Nephron progenitor cell (in vitro differentiated cells): ENCODE measurements at places on chromosomes 11 and 22.

GRCh38 chr11:2762031-2762380 is 62.2 kb upstream of the KCNQ1OT1 start:
- H3K27ac ChIP-seq: no peak overlapping the region
- H3K36me3 ChIP-seq: peaks cover under 1% of the 10 kb centered on the region
- no peak overlapping the region for H3K4me3 ChIP-seq
- no peak for DNase-seq
- H3K4me1 ChIP-seq: peaks cover 33% of the 10 kb centered on the region

DNA sequence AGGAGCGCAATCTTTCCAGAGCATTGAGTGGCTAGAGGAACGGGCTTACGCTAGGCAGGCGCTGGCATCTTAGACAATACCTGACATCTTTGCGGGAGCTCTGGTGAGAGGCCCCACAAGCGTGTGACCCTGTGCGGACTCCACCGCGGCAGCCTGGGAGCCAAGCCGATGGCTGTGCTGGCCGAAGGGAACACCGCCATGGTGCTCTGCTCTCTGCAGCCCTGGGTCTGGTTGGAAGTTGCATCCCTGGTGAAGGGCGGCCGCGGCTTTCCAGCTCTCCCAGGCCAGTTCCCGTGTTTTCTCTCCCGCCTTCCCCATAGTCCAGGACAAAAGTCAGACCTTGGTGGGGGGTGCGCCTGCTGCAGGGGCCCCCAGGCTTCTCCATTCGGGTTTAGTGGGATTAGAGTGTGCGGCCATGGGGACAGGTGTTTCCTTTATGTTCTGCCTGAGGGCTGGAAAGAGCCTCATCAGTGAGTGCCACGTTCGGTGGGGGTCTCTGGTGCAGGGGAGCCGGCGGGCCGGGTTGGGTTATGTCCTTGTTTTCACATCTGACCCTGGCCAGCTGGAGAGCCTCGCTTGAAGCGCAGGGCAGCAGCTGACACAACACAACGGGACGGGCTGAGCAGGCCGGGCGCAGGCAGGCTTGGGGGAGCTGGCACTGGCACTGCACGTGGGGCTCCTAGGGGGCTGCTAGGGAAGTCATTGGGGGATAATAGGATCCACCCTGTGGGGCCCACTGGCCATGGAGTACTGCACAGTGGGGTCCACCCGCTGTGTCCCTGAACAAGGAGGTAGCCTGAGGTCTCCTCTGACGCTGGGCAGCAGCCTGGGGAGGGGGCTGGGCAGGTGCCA is 94.8 kb downstream of the KCNQ1 start:
- H3K4me1 ChIP-seq: peaks cover 33% of the 10 kb centered on the region
- no peak for DNase-seq
- H3K4me3 ChIP-seq: no peak overlapping the region
- no peaks in the 10 kb centered on the region for H3K36me3 ChIP-seq
- peaks cover 3% of the 10 kb centered on the region for H3K27me3 ChIP-seq

- H3K27me3 ChIP-seq: peaks cover 3% of the 10 kb centered on the region
- H3K27ac ChIP-seq: no peak overlapping the region
- no peaks in the 10 kb centered on the region for H3K4me1 ChIP-seq
- no peak for DNase-seq
- no peak overlapping the region for H3K4me3 ChIP-seq
These were observed 251.7 kb downstream of the GRM5 start for GRCh38 chr11:88814076-88814475.

DNA sequence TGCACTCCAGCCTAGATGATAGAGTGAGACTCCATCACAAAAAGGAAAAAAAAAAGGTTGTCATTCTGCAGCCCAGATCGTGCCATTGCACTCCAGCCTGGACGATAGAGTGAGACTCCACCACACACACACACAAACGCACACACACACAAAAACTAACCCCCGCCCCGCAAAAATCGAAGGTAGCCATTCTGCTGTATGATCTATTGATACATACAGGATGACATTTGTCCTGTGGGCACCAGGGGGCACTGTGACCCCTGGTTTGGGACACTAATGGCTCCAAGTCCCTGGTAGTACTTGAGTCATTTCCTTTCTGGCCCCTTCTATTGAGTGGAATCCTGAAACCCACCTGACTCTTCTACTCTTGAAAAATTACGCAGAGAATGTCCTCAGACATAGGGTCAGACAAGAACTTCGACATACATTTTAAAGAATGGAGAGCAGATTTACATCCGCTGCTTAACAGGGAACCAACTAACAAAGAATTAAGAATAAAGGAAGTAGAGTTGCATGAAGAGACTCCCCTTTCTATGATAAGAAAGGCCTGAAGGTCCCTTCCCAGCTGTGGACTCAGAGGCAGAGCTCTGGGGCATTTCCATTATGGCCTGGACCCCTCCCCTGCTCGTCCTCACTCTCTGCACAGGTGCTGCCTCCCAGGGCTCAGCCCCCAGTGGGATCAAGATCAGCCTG is 35.0 kb upstream of the PRAME start:
- peaks cover 38% of the 10 kb centered on the region for H3K27me3 ChIP-seq
- H3K4me3 ChIP-seq: no peak overlapping the region
- DNase-seq: peak; percentile 72
- H3K36me3 ChIP-seq: no peaks in the 10 kb centered on the region
- no peak overlapping the region for H3K27ac ChIP-seq

GRCh38 chr11:72524711-72525110 is 90.4 kb upstream of the CLPB start:
- H3K4me1 ChIP-seq: no peaks in the 10 kb centered on the region
- no peak overlapping the region for H3K27ac ChIP-seq
- H3K4me3 ChIP-seq: no peak overlapping the region

- H3K36me3 ChIP-seq: no peaks in the 10 kb centered on the region
- peaks cover 32% of the 10 kb centered on the region for H3K4me1 ChIP-seq
- H3K27me3 ChIP-seq: peaks cover 11% of the 10 kb centered on the region
- DNase-seq: peak; percentile 20
- H3K4me3 ChIP-seq: no peak overlapping the region
- peak overlapping the region; percentile 84 for H3K27ac ChIP-seq
These were observed 163.8 kb downstream of the CHST1 start for GRCh38 chr11:45501392-45502225.

DNA sequence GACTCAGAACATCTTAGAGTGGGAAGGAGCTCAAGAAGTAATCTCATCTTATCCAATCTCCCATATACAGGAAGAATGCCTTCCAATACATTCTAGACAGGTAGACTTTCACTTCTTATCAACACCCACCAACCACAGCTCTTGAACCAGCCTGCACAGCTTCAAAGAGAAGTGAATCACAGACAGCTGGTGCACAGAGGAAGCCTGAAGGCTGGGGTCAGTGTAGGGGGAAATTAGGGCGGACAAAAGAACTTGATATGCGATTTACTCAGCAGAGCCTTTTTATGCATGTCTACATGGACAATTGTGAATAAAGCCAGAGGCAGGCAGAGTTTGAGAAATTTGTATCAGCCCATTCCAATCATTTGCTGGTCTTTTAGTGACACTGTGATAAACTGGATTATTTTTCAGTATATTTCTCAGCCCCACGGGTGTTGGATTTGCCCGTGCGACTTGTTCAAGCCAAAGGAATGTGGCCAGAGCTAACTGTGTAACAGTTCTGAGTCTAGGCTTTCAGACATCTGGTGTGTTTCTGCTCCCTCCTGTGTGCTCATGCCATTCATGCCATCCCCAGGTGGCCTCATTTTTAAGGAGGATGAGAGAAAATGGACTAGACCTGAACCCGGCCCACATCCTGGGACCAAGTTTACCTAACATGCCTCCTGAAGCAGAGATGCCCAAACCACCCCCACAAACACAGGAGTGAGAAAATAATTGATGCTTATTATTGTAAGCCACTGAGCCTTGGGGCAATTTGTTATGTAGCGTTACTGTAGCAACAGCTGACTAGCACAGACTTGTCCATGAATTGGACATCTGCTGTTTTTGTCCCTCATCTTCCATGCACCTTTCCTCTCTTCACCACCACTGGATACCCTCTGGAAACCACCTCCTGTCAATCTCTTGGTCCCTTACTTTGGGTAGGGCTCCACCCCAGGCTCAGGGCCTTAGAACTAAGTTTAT is 137.5 kb upstream of the HSD17B12 start:
- peaks cover 63% of the 10 kb centered on the region for H3K27me3 ChIP-seq
- H3K4me3 ChIP-seq: no peak overlapping the region
- no peak for DNase-seq
- peaks cover 8% of the 10 kb centered on the region for H3K4me1 ChIP-seq

DNA sequence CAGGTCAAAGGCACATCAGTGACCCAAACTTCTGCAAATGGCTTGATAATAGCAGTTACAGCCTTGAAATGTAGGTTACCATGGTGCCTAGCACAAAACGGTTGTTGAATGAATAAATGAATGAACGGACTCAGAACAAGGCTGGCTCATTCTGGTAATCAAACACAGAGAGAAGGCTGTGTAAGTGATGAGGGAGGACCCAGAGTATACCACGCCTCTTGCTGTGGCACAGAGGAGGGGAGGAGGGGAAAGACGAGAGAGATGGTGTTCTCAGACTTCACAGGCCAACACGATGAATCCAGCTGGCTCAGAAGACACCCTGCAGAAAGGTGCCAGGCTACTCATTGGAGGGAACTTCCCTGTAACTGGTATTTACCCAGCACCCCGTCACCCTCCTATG is 38.3 kb downstream of the PC start:
- no peak overlapping the region for H3K4me3 ChIP-seq
- H3K27me3 ChIP-seq: no peaks in the 10 kb centered on the region
- H3K36me3 ChIP-seq: peaks cover 6% of the 10 kb centered on the region
- no peak overlapping the region for H3K27ac ChIP-seq
- peaks cover 55% of the 10 kb centered on the region for H3K4me1 ChIP-seq

DNA sequence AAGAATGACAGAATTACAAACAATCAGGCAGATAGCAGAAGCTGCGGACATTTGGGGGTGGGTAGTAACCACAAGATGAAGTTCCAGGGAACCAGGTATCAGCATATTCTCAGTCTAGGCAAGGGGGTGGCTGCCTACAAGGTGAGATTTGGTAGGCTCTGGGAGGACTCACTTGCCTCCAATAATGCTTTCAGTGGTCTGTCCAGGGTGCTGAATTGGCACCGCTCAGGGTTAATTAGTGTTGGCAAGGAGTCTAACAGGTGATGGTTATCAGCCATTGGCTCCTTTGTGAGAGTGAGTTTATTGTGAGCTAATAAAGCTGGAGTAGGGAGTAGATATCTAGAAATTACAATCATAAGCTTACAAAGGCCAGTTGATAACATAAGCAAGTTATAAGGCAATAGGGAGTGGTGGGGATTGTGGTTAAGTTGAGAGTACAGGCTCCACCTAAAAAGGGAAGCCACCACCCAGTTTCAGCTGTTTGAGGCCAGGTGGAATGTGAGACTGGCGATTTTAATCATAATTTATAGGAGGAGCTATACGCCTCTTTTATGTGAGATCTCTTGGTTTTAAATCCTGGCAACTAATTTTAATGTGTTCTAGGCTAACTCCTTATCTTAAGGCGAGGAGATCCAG is 320.5 kb downstream of the MIAT start:
- no peak overlapping the region for H3K27ac ChIP-seq
- peak; percentile 16 for DNase-seq
- H3K4me1 ChIP-seq: no peaks in the 10 kb centered on the region
- no peak overlapping the region for H3K4me3 ChIP-seq
- peaks cover 38% of the 10 kb centered on the region for H3K27me3 ChIP-seq

- no peak overlapping the region for H3K4me3 ChIP-seq
- peak overlapping the region; percentile 92 for H3K27ac ChIP-seq
- H3K36me3 ChIP-seq: peaks cover 44% of the 10 kb centered on the region
- no peaks in the 10 kb centered on the region for H3K27me3 ChIP-seq
- no peak for DNase-seq
These were observed 146.8 kb downstream of the MAML2 start for GRCh38 chr11:96196181-96196662.

- H3K4me1 ChIP-seq: peaks cover 17% of the 10 kb centered on the region
- H3K27me3 ChIP-seq: peaks cover 24% of the 10 kb centered on the region
- no peak for DNase-seq
- H3K4me3 ChIP-seq: no peak overlapping the region
- no peaks in the 10 kb centered on the region for H3K36me3 ChIP-seq
These were observed 93.1 kb upstream of the TMEM45B start for GRCh38 chr11:129722529-129722928.

- peak overlapping the region; percentile 11 for H3K4me3 ChIP-seq
- peak overlapping the region; percentile 95 for H3K27ac ChIP-seq
- H3K4me1 ChIP-seq: peaks cover 58% of the 10 kb centered on the region
- H3K27me3 ChIP-seq: peaks cover 20% of the 10 kb centered on the region
These were observed 35.9 kb upstream of the TREH start for GRCh38 chr11:118715245-118715831.

- peaks cover 21% of the 10 kb centered on the region for H3K36me3 ChIP-seq
- H3K4me1 ChIP-seq: peaks cover 76% of the 10 kb centered on the region
- no peaks in the 10 kb centered on the region for H3K27me3 ChIP-seq
- no peak overlapping the region for H3K4me3 ChIP-seq
- DNase-seq: no peak
These were observed 89.0 kb downstream of the FEZ1 start for GRCh38 chr11:125407046-125407445.

- no peak overlapping the region for H3K27ac ChIP-seq
- H3K4me1 ChIP-seq: peaks cover 39% of the 10 kb centered on the region
- no peaks in the 10 kb centered on the region for H3K27me3 ChIP-seq
- H3K4me3 ChIP-seq: no peak overlapping the region
- no peaks in the 10 kb centered on the region for H3K36me3 ChIP-seq
These were observed 142.2 kb upstream of the SESN3 start for GRCh38 chr11:95373241-95373640.

GRCh38 chr11:47244448-47245350 is 3.9 kb downstream of the ACP2 start:
- no peaks in the 10 kb centered on the region for H3K27me3 ChIP-seq
- no peak overlapping the region for H3K4me3 ChIP-seq
- no peak for DNase-seq
- H3K4me1 ChIP-seq: peaks cover 29% of the 10 kb centered on the region
- peaks cover 51% of the 10 kb centered on the region for H3K36me3 ChIP-seq

- no peak overlapping the region for H3K4me3 ChIP-seq
- peaks cover 11% of the 10 kb centered on the region for H3K27me3 ChIP-seq
- H3K27ac ChIP-seq: peak overlapping the region; percentile 88
- peaks cover 19% of the 10 kb centered on the region for H3K36me3 ChIP-seq
- H3K4me1 ChIP-seq: peaks cover 14% of the 10 kb centered on the region
- no peak for DNase-seq
These were observed 53.4 kb downstream of the P4HA3 start for GRCh38 chr11:74257959-74258553.

- no peaks in the 10 kb centered on the region for H3K36me3 ChIP-seq
- H3K27ac ChIP-seq: no peak overlapping the region
- no peak overlapping the region for H3K4me3 ChIP-seq
- H3K27me3 ChIP-seq: peaks cover 3% of the 10 kb centered on the region
- DNase-seq: no peak
- H3K4me1 ChIP-seq: no peaks in the 10 kb centered on the region
These were observed 22.0 kb upstream of the FIBIN start for GRCh38 chr11:26971961-26972360.

DNA sequence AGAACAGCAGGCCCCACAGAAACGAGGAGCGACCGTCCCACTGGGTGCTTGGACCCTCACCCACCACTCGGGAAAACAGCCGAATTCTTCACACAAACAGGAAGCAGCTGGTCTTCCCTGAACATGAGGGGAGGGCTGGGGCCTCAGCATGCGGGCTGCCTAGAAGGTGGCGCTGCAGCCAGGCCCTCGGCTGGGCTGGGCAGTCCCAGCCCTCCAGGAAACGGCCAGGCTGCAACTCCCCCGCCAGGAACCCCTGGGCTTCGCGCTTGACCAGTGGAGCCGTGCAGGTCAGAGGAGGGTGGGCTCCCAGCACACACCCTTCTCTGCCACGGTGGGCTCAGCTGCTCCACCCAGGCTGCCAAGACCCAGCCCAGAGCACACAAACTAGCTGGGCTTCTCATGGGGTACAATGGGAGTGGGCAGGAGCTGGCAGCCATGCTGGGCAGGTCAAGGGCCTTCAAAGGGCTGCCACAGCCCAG is 29.6 kb downstream of the IGF2 start:
- peak; percentile 56 for DNase-seq
- H3K27me3 ChIP-seq: peaks cover 3% of the 10 kb centered on the region
- peaks cover 3% of the 10 kb centered on the region for H3K36me3 ChIP-seq
- H3K4me3 ChIP-seq: no peak overlapping the region
